ENCODE measurements at places on chromosomes 6 and 20.

GRCh38 chr20:51636123-51636522 is 93.6 kb upstream of the NFATC2 start:
- DNase-seq = no peak

DNA sequence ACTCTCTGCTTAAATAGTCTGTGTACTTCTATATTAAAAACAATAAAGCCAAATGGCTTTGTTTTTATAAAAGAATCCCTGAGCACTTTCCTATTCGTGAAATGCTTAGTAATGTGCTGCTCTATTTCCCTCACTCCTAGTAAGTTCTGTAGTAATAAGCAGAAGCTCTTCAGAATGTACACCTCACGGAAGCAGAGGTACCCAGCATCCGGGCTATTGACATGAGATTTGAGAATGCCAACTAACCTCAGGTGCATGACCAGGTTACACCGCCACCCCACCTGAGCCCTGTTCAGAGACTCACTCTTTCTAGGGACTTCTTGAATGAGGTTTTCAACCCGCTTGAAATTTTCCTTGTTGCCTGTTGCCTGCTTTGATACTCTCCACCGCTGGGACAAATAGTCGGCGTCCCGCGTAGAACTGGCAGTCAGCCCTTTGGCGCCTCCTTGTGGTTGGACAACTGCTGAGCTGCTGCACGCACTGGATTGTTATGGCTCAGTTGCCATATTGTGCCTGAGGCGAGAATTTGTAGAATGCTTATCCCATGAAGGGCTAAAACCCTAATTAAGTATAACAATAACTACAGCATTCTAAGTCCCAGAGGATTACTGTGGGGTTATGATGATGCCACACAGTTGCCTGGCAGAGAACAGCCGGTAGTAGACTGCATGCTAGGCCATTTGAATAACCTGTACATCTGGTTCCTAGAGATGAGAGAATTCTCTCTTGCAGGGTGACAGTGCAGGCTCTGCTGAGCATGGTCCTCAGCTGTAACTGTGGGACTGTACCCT is 95.4 kb downstream of the KHDC1L start:
- peak; percentile 65 for DNase-seq

GRCh38 chr20:8082989-8083388 is 49.1 kb upstream of the PLCB1 start:
- no peak for DNase-seq

- no peak for DNase-seq
These were observed 777.6 kb upstream of the HS3ST5 start for GRCh38 chr6:115120391-115120790.

GRCh38 chr6:14622085-14622484 is 504.5 kb downstream of the CD83 start:
- DNase-seq = no peak

DNA sequence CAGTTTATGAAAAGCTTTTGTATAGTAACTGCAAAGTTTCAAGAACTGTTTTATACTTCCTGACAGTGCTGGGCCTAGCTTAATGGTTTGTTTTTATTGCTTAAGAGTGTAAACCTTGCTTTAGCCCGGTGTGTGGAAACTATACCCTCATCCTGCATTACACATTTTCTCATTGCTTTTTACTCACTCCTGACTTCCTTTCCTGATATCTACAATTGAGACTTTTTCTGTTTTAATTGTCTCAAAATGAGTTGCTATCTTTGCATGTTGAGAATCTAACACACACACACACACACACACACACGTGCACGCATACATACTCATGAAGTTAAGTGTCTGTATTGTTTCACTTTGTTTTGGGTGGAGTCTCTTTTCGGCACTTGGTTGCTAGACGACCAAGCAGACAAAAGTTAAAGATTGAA is 16.7 kb downstream of the BMP2 start:
- no peak for DNase-seq

DNA sequence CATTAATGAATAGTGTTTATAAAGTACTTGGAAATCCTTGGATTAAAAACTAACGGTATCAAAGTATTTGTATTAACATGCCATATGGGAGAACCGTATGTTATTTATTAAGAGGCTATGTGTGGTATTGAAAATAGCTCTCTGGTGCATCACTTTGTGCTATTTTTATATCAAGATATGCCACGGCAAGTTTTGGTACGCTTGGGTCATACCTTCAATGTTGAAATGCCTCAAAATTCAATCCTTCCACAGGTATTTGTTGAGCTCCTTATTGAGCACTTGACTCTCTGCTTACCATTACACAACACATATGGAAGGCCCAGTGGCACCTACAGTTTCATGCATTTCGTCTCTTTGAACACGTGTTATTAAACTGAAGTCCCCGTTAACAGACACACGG is 647.9 kb downstream of the KIF16B start:
- no peak for DNase-seq

- DNase-seq = no peak
These were observed 54.6 kb downstream of the HMGCLL1 start for GRCh38 chr6:55524441-55524840.

DNA sequence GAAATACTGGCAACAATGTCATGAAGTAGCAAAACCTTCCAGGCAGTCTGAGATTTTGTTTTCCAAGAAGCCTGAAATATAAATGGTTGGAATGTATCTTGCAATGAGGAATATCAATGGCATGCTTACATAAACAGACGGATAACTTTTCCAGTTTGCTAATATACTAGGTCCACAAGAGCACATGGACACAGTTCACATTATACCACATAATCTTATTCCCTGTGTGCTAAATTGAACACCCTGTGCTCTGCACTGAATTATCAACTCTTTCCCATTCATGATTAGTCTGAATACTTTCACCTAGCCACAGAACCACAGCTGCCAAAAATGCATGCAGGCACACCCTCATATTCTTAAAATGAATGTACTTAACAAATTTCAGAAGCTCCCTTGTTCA is 274.3 kb downstream of the COL12A1 start:
- no peak for DNase-seq

- DNase-seq = no peak
These were observed 87.9 kb upstream of the ZNF217 start for GRCh38 chr20:53681352-53682212.

GRCh38 chr20:63775096-63775978 is 35.8 kb downstream of the SLC2A4RG start:
- no peak for DNase-seq

- DNase-seq = peak; percentile 86
These were observed 2.7 kb upstream of the MICA start for GRCh38 chr6:31400467-31401289.

GRCh38 chr6:39280247-39280731 is 33.9 kb downstream of the KCNK17 start:
- no peak for DNase-seq

DNA sequence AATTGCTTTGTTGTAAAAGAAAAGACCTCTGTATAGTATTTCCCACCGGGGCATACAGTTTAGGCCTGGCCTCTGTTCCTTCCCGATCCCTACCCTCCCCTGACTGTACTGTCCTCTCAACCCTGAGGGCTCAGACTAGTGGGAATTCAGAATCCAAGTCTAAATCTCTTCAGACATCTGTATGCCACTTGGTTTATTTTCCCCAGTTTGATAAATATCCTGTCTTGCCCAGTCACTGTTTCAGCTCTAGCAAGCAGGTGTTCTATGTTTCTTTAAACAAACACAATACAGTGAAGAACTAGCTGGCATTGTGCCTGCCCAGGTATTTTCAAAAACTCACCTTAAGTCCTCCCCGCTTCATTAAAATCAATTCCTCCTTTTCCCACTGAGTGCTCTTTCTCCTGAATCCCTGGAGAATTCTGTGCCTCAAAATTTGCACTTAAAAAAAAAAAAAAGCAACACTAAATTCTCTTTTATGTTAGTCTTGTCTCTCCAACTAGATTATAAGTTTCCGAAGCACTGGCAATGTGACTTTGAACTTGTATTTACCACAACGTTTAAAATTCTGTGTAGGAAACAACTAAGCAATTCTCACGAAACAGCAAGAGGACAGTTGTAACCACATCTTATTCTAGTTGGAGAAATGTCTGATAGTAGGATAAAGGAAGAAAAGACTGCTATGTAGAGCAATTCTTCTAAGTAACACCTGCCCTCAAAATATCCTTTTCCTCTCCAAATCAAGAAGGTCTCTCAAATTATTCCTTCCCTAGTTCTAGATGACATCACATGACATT is 112.0 kb upstream of the CARMIL1 start:
- no peak for DNase-seq

DNA sequence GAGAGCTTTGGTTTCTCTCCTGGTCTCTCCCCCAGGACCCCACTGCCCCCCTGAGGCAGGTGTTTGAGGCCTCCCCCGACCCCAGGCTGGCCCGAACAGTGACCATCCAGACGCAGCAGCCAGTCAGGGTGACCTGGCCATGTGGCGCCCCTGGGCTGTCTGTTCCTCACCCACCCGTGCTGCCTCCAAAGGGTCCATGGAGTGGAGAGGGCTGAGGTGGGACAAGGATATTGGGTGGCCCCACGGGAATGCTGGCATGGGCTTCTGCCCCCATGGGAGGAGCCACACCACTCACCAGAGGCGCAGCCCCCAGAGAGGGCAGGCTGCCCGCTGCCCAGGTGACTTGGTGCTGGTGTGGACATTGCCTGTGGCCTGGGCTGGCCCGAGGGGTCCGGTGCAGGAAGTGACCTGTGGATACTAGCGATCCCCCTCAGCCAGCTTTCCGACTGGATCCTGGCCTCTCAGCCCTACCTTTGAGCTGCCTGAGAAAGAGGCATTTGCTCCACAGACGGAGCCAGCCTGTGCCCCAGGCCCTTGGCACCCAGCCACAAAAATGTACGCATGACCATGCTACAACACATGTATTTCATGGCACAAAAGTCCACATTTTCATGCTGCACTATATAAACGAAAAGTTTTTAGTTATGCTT is 50.8 kb downstream of the BCAS4 start:
- no peak for DNase-seq

DNA sequence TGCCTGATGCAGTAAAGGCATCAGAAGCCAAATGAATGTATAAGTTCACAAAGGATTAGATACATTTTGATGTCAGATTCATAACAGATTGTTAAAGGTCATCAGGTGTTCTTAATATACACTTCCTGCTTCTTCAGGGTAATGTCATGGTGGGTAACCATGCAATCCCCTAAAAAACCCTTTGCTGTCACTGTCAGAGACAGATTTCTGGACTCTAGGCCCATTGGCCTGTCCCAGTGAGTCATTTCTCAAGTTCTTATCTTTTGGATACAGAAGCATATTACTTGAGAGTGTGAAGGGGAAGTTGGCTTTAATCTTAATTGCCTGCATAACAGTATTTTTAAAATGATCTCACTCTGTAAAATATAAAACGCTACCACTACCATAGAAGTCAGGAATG is 895.6 kb upstream of the MAP3K7 start:
- DNase-seq = peak; percentile 20

GRCh38 chr6:157137501-157137900 is 185.8 kb downstream of the TMEM242 start:
- DNase-seq = no peak

- DNase-seq = no peak
These were observed 14.3 kb upstream of the SYNDIG1 start for GRCh38 chr20:24455081-24455480.

GRCh38 chr6:108937170-108937569 is 88.9 kb downstream of the ARMC2 start:
- DNase-seq = no peak

- no peak for DNase-seq
These were observed 41.5 kb upstream of the TENT5A start for GRCh38 chr6:81793821-81794475.

DNA sequence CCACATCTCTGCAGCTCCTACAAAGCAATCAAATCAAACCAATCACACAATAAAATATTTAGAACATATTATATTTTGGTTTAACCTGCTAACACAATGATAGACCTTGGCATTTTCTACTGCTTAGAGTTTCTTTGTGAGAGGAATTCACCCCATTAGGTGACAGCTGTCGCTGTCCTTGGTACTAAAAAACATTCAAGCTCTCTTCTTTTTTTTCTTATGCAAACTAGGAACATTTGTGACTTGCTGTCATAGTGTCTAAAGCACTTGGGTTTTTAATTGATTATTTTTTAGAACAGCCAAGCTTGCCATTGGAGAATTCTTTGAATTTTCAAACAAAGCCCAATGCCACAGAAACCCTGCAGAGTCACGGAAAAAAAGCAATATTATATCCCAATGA is 46.4 kb downstream of the CNR1 start:
- no peak for DNase-seq

DNA sequence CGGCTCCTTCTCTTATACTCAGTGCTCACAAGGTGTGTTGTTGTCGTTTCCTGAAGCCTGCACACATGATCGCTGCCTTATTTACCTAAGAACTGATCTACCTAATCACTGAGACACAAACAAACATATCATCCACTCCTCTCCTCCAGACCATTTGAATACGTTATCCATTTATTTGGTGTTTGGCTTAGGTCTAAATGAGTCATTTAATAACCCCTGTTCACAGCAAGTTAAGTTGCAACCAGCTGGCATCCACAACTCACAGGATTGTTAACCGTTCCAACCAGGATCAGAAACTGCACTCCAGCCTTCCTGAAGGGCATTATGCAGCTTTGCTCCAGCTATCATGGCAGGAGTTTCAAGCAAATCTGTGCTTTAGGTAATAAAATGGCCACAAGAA is 511.1 kb upstream of the MAP3K7 start:
- DNase-seq = no peak

DNA sequence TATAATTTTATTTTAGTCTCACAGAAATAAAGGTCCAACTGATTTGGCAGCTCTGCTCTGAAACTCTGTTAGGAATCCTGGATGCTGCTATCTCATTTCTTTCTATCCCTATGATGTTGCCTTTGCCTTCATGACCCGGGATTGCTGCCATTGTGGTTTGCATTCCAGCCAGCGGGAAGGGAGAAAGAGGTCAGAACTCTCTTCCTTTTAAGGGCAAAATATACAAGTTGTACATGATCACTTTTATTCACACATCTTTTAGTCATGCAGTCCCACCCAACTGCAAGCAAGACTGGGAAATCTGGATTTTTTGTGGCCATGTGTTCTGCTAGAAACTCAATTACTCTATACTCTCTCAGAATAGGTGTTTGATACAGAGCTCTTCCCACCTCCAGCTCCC is 263.1 kb upstream of the ZFP64 start:
- no peak for DNase-seq

DNA sequence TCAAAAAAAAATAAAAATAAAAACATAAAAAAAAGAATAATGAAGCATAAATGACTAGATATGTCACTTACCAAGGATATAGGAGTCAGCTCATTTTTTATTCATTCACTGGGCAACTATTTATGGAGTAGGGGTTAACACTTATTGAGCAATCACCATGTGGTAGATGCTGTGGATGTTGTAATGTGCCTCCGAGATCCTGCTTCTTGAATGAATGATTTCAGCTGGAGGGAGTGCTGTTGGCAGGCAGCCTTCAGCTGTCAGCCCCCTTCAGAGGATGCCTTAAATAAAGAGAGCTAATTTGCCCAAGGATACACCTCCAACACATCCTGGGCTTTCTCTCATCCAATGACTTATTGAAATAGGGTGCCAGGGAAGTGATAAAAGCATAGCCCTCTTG is 229.5 kb upstream of the DTNBP1 start:
- no peak for DNase-seq

DNA sequence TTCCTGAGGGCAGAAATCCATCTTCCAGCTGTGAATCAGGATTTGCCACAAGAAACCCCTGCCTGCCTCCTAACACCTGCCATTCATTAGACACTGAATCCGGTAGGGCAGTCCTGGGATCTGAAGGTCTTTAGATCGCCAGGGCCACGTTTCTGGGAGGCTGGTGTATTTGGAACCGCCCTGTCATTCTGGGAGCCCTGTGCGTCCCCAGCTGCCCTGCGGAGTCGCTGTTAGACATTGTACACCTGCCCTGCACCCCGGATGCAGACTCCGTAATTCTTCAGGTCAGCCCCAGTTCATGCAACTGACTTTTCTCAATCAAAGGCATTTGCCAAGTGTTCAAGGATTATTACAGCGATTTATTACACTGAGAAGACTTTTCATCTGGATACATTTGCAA is 193.2 kb downstream of the TBC1D7 start:
- no peak for DNase-seq
